ENCODE measurements at places on chromosomes 4 and X.

DNA sequence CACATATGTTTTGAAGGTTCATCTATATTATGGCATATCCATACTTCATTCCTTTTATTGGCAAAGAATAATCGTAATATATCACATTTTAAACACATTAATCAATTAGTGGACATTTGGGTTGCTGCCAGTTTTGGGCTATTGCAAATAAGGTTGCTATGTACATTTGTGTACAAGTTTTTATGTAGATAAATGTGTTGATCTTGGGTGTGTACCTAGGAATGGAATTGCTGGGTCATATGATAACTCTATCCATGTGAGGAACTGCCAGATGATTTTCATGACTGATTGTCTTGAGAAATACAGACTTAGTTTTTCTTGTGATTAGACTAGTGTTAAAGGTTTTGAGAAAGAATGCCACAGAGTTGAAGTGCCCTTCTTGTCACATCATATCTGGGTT lies 99.2 kb upstream of the RAB40AL start:
- no peak overlapping the region for H3K27ac ChIP-seq
- no peak overlapping the region for H3K4me3 ChIP-seq
- no peaks in the 10 kb centered on the region for H3K4me1 ChIP-seq
- no peaks in the 10 kb centered on the region for H3K27me3 ChIP-seq
- H3K36me3 ChIP-seq: no peaks in the 10 kb centered on the region

DNA sequence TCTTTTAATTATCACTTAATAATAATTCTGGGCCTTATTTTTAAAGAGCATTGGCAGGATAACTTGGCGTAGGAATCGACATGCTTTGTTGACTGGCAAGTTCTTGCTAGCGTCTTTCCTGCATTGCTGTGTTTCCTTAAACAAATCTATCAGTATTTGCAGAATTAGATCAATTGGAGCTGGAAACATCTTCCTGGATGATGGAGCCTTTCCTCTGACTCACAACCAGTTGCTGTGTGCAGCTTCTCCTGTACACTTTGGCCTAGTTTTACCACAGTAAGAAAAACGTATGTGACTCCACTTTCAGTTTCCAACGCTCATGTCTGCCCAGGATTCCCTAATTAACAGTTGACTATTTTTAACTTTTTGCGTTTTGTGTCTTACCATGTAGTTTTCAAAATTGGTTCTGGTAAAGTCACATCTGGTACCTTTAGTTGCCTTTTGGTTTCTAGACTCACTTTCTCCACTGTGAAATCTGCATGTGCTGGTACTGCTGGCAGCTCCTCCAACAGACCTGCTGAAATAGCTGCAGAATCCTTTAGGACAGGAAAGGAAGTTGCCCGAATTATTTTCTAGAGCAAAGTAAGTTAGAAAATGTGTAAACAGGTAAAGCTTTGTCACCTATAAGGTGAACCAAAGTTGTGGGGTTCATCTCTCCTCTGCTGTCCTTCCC lies 553.2 kb upstream of the FAT1 start:
- H3K27me3 ChIP-seq: no peaks in the 10 kb centered on the region
- no peak overlapping the region for H3K27ac ChIP-seq
- H3K4me3 ChIP-seq: no peak overlapping the region

- no peaks in the 10 kb centered on the region for H3K4me1 ChIP-seq
- peaks cover 5% of the 10 kb centered on the region for H3K27me3 ChIP-seq
- H3K36me3 ChIP-seq: no peaks in the 10 kb centered on the region
- H3K4me3 ChIP-seq: no peak overlapping the region
Measured at GRCh38 chr4:17203797-17204196, 305.4 kb upstream of the LDB2 start.

DNA sequence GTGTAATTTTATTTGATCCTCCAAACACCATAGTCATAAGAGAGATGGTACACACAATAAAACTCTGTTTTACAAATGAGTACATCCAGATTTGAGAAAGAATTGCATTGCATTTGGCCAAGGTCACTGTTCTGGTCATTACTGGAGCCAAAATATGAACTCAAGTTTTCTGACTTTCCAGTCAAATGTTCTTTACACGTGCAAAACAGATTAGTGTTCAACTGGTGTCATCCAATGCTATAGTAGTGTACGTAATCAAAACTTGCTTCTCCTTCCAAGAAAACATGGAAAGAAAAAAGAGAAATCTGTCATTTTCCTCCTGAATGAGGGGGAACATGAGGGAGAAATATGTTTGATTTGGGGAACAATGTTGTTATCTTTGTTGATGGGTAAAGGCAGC lies 291.9 kb downstream of the NAF1 start:
- no peak overlapping the region for H3K27ac ChIP-seq
- no peaks in the 10 kb centered on the region for H3K27me3 ChIP-seq
- no peaks in the 10 kb centered on the region for H3K36me3 ChIP-seq

- H3K4me1 ChIP-seq: peaks cover 3% of the 10 kb centered on the region
- H3K27me3 ChIP-seq: no peaks in the 10 kb centered on the region
Measured at GRCh38 chrX:53481093-53481492, 46.9 kb upstream of the HSD17B10 start.

DNA sequence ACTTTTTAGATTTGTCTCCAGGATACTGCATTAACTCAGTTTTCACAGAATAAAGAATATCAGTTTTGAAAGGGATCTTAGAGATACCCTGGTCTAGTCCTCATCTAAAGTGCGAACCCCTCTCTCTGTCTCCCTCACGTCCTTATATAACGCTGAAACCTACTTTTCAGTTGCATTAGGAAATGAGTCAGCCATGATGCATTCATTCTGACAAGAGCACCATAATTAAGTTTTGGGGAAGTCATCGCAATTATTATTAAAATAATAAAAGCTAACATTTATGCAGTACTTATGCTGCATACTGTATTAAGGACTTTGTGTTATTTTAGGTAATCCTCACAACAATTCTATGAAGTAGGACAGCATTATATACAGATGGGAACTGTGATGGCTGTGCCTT lies 116.1 kb downstream of the REELD1 start:
- H3K4me3 ChIP-seq: no peak overlapping the region
- H3K27me3 ChIP-seq: no peaks in the 10 kb centered on the region
- DNase-seq: no peak
- peaks cover 2% of the 10 kb centered on the region for H3K36me3 ChIP-seq

DNA sequence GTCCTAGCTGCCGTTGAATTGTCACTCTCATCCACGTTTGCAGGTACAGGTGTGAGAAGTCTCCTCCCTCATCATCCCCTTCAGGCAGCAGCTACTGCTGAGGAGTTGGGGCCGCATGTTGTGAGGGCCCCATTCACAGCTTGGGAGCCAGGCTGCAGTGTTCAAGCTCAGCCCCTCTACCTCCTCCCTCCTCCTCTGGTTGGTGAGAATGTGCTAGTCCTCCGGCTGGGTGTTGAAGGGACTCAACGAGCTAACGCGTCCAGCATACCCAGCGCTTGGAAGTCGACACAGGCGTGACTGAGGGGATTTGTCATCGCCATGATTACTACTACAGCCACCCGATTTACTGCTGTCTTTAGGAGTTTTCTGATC lies 82.0 kb upstream of the PSAPL1 start:
- no peak for DNase-seq
- H3K36me3 ChIP-seq: no peaks in the 10 kb centered on the region
- no peaks in the 10 kb centered on the region for H3K4me1 ChIP-seq
- H3K27me3 ChIP-seq: peaks cover 3% of the 10 kb centered on the region
- H3K4me3 ChIP-seq: no peak overlapping the region
